ENCODE measurements at places on chromosomes 2 and 18.

DNA sequence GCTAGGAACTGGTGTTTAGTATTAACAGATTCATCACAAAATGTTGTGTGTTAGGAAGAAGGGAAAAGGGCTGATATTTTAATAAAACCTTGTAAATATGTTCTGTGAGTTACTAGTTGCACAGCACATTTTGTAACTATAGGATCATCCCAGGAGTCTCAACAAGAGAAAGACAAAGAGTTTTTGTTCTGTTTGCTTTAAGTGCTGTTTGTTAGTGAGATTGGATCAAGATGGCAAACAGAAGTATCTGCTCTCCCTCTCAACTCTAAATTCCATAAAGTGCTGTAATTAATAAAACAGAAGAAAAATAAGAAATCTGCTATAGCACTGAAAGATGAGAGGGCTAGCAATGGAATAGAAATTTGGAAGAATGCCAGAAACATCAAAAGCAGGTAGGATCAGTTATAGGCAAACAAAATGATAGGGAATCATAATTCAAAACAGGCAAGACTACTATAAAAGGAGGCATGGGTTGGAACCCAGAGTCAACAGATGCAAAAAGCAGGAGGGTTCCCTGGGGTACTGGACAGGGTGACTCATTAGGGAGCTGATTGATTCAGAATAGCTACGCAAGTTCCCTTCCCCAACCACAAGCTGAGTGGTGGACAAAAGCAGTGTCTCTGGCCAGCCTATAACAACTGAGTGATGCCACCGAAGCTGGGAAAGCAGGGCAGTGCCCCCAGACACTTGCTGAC lies 75.8 kb downstream of the DYNC1I2 start:
- DNase-seq = no peak

DNA sequence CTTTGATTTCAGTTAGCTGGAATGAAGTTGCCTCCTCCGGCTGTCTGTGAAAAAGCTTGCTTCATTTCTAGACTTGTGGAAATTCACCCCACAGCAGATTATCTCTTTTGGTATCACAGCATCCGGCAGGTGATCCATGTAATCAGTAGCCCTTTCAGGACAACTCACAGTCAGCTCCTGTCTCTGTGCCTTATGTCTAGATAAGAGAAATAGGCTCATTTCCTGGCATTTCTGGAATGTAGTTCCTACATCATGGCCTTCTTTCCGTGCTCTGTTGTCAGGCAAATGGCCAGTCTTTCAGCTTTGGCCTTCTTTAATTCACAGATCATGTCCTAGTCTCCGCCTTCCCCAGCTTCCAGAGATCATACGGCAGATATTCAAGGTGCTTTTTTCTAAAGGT lies 455.4 kb downstream of the NUP35 start:
- no peak for DNase-seq

GRCh38 chr2:23523373-23524260 lies 138.6 kb downstream of the KLHL29 start:
- DNase-seq = no peak

DNA sequence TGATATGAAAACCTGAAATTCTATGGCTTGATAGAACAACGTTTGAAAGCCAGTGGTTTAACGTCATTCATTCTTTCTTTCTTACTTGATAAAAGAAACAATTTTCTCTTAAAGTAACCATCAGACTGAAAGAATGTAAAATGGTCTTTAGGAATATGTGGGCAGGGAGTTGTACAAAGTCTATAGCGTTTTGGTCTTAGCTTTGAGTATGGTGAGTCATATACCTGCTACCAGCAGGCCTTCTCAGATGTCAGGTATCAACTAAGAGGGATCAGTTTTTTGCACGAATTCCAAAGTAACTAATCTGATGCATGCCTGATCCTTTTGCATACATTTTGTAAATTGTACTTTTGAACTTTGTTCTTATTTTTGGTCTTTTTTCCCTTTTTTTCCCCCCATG lies 101.5 kb upstream of the DSEL start:
- no peak for DNase-seq

GRCh38 chr2:128557069-128557468 lies 238.4 kb upstream of the HS6ST1 start:
- no peak for DNase-seq

DNA sequence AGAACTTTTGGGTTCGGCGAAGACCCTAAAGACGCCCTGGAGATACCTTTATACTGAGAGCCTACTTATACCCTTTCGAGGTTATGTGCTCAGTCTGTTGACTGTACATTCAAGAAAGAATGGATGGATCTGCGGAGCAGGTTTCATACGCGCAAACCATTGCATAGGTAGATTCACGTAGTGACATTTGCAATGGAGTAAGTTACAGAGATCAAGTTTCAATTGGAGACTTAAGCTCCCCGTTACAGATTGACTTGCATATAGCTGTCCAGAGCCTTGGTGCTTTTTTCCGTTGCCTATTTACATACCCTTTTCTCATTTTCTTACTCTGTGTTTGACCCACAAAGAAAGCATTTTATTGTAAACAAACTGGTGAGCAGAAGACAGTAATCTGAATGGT lies 923 bp downstream of the PSMD1 start:
- no peak for DNase-seq

- DNase-seq = no peak
Measured at GRCh38 chr2:162524192-162524591, 180.3 kb downstream of the GCA start.

- no peak for DNase-seq
Measured at GRCh38 chr2:147547440-147547839, 297.4 kb upstream of the ACVR2A start.

GRCh38 chr2:33607905-33608304 lies 8.8 kb upstream of the FAM98A start:
- DNase-seq = no peak

DNA sequence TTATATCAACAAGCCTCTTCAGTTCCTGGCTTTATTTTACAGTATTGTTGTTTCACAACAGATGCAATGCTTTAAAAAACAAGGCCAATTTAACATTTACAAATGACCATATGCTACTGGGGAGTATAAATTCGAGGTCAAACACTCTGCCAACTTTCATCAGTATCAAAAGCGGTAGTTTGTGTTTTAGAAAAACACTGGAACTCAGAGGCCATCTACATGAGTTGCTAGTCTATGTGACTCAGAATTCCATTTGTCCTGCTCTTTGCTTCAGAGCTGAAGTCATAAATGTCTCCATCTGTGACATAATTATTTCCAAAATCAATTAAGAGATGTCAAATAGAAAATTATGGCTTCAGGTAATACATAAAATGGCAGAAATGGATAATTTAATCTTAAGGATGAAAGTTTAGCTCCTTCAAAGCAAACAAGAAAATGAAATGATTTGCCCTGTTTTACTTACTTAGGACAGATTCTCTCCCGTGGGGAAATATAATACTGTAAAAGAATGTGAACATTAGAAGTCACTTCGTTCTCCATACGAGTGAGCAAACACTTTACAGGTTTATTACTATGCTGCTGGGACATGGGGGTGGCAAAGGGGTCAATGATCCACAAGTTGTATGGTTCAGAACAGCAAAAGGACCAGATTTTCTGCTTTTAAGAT lies 3.7 kb downstream of the MEX3C start:
- DNase-seq = no peak

GRCh38 chr2:58800881-58801280 lies 559.8 kb upstream of the FANCL start:
- no peak for DNase-seq

DNA sequence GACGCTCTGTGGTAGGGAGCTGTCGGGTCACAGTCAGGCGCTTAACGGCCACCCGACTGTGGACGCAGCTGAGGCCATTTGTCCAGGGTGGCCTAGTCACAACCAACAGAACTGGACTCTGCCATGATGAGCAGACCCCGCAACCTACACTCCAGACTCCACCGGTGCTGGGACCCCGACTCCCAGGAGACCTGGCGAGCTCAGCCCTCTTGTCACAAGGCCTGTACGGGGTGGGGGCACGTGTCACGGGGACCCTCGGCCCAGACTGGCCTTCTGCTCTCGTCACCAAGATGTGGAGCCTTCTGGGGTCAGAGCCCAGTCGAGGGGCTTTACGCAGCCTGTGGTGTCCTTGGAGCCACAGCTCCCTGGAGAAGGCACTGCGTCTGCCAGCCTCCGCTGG lies 22.5 kb downstream of the NFATC1 start:
- DNase-seq = no peak

DNA sequence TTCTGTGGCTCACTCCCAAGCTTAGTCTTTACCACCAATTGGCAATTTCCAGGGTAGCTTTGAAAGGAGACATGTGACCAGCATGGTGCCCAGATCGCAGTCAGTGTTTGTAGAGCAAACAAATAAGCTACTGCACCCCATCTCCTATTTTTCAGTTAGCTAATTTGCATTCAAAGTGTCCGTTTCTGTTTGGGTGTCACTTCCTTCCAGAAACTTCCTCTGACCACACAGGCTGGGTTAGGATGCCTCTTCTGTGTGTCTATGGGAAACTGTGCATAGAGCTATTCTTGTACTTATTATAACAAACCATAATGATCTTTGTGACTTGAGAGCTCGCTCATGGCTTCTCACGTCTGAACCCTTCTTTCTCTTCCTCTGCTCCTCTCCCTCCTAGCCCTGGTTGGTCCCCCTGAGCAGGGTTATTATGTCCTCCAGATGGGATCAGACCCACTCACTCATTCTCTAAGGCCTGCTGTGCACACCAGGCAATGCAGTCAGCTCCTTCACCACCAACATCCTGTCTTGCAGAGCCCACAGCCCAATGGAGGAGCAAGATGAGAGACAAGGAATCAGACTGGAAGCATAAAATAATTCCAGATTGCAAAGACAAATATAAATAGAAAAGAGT lies 101.2 kb upstream of the ALK start:
- no peak for DNase-seq

DNA sequence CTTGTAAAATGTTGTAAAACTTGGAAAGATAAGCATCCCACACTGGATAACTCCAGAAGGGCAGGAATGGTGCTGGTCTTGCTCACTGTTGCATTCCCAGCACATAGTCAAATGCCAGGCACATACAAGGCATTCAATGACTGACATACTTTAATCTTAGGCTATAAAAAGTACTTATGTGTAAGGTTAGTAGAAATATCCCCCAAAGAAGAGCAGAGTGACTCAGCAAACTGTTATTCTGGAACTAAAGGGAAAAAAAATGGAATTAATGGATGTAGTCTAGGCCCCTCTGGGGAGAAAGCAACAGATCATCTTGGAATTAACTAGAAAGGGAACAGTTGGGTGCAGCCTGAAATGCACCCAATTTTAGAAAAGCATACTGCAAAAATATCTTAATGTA lies 9.0 kb downstream of the ZBTB14 start:
- DNase-seq = no peak

- DNase-seq = no peak
Measured at GRCh38 chr2:234142530-234142929, 92.0 kb downstream of the SPP2 start.

GRCh38 chr2:216426938-216427337 lies 14.7 kb downstream of the SMARCAL1 start:
- DNase-seq = no peak

GRCh38 chr18:66640431-66640830 lies 36.5 kb upstream of the CDH19 start:
- no peak for DNase-seq

DNA sequence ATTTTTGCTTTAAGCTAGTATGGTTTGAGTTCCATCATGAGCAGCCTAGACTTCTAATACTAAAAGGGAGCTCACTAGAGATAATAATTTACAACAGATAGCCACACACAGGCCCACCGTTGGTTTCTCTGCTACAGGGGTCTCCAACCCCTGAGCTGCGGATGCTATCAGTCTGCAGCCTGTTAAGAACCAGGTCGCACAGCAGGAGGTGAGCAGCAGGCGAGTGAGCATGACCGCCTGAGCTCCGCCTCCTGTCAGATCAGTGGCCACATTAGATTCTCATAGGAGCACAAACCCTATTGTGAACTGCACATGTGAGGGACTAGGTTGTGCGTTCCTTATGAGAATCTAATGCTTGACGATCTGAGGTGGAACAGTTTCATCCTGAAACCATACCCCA lies 150.6 kb downstream of the HRH4 start:
- no peak for DNase-seq

DNA sequence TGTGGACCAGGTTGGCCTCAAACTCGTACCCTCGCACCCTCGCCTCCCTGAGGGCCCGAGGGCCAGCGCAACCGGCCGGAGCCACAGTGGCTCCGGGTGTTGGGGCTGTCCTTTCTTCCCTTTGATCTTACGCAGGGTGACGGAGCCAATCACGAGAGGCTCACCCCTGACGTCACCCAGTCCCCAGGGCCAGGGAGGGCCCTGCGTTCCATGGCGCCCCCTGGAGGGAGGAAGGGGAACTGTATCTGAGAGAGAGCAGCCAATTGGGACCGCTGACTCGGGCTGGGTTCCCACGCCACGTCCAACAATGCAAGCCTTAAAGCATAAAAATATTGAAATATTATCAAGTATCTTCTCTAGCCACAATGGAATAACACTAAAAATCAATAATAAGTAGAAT lies 432.8 kb upstream of the LRRTM4 start:
- DNase-seq = no peak

- no peak for DNase-seq
Measured at GRCh38 chr18:68520406-68521075, 194.4 kb downstream of the TMX3 start.

DNA sequence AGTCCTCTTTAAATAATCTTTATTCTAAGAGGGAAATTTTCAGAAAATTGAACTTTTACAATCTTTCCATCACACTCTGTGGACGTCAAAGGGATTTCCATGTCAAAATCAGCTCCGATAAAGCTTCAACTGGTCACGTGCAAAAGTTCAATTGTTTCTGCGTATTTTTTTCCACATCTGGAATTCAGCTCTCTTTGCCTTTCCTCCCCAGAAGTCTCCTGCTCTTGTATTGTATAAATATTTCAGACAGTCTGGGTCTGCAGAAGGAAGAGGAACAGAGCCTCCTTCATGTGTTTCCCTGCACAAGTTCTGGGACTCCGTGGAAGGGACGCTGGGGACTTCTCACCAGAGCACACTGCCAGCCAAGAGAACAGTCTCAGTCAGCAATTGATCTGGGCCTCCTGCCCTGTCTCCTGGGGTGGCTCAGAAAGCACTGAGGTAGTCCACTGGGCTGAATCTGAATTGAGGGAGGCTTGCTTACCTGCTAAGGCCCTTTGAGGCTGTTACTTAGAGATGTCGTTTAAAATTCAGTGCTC lies 251.5 kb downstream of the TFCP2L1 start:
- DNase-seq = no peak

DNA sequence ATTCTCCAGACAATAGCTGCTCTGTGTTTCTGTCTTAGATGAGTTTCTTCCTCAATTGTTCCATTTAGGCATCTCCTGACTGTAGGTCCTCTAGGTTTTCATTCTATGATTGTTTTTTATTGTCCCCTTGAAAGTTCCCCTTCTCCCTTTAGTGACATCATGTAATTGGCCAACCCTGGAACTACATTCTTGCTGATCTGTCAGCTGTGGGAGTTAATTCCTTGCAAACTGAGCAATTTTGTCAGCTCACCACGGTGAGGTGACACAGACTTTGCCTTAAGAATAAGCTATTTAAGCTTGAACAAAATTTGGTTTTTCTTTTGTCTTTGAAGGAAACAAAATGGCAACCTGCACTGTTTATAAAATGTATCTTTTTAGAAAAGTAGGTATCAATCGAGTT lies 95.9 kb downstream of the TXNL1 start:
- DNase-seq = no peak

DNA sequence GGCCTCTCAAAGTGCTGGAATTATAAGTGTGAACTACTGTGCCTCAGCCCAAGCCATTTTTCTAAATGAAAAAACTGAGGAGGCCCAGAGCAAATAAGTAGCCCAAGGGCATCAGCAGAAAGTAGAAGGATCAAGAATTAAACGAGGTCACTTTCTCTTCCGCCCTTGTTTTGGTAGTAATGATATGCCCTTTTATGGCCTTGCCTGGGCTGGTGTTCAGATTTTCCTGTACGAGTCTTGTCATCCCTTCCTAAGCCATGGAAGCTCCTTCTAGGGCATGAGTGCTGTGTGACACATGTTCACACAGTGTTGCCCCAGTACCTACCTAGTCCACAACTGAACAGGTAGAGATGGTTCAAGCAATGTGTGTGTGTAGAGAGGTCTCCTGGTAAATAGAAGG lies 6.6 kb downstream of the HPCAL1 start:
- no peak for DNase-seq

Data from stimulated activated CD4-positive, alpha-beta T cell treated with anti-CD3 and anti-CD28 coated beads, Interleukin-1b, Interleukin-23, amount 100 ng/mL, for 24 hours (primary cell).